ENCODE measurements at places on chromosomes 12 and 14.

DNA sequence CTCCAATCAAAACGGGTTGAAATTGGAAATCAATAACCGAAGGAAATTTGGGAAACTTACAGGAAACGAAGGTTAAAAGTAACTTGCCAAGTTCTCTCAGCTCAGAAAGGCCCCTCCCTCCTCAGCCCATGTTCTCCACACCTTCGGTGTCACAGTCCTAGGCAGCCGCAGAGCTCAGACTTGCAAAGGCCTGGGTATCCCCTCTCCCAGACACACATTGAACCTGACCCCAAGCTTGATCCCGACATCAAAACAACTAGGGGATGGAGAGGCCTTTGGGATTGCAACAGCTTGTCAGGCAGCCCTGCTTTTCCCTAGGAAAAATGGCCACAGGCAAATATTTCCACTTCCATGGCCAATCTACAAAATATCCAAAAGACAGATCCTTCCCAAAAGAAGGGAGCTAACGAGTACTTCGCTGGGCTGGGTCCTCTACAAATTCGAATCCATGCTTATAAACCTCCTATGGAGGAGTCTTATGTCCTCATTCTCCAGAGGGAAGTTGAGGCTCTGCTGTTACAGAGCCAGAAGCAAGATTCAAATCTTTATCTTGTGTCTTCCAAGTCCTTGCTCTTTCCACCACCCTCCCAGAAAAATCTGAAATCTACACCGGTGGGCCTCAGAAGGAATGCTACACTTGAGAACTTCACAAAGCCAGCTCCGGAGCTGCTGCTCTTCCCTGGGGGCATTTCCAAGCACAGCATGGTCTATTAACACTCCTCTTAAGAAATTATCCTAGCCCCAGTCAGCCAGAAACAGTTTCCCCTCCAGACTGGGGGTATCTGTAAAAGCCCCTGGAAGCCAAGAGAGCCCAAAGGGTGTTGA is 35.7 kb upstream of the PNMA1 start:
- DNase-seq, result no peak

- DNase-seq, result no peak
Observed at GRCh38 chr12:13316587-13317246, 120.2 kb downstream of the EMP1 start.

DNA sequence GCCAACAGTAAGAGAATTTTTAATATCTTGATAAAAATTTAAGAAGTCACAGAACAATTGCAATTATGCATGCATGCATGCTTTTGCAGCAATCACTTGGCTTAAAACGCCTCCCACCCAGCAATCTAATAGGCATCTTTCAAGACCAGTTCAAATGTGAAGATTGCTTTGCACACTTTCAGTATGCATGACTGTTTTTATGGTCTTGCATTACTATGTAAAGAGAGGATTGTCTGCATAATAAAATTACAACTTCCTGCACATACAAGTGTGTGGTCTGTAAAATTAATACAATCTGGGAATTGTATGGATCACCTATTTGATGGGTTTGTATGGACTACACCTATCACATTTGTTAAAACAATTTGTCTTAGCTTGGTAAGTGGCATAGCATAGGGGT is 48.8 kb downstream of the E2F7 start:
- no peak for DNase-seq

GRCh38 chr14:72876005-72876709 is 17.7 kb downstream of the DPF3 start:
- no peak for DNase-seq

GRCh38 chr14:56708704-56709103 is 101.6 kb downstream of the OTX2 start:
- DNase-seq, result no peak

Data from GDM1 (cell line).